Stimulated activated CD4-positive, alpha-beta T cell treated with anti-CD3 and anti-CD28 coated beads, Interleukin-4, amount 100 ng/mL, for 24 hours (primary cell): ENCODE measurements at places on chromosomes 1 and 21.
A peak's percentile ranks its signal among the peaks of the same experiment; 100 is the strongest.

GRCh38 chr21:15421441-15421881 lies 308.3 kb upstream of the USP25 start:
- no peak for DNase-seq

GRCh38 chr1:98870959-98871903 lies 133.4 kb downstream of the PLPPR5 start:
- DNase-seq, result peak; percentile 34

DNA sequence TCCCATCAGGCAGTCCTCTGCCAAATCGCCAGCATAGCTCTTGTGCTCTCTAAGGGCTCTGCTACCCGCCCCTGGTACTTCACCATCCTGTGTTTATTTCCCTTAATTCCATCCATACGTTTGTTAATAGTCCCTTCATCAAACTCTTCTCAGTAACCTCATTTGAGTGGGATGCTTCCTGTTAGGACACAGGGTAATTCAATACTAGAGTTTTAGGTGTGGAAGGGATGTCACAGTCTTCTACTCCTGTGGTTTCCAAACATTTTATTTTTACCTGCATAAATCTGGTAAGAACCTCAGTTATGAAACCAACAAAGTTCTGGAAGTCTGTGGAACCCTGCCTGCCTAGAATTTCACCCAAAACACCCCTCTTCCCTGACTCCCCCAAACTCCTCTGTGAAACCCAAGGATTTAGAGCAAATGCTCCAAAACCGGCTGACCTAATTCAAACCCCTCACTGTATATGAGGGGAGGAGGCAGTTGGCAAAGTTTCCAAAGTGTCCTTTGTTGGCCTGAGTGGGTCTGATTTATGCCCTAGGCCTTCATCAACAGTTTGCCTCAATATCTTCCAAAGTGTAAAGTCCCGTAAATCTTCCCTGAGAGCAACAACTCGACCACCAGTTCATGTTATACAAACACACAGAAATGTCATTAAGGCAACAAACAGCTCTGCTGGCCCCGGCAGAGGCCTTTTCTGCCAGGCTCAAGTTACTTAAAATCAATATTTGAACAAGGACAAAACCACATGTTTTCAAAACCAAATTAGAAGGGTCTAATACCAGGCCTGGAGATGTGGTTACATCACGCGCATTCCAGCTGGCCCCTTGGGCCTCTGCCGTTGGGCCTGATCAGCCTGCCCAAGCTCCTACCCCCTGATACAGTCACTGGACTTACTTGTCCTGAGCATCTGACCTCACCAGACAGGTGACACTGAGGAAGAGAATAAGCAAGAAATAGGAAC lies 82.4 kb upstream of the FGGY start:
- DNase-seq, result no peak

DNA sequence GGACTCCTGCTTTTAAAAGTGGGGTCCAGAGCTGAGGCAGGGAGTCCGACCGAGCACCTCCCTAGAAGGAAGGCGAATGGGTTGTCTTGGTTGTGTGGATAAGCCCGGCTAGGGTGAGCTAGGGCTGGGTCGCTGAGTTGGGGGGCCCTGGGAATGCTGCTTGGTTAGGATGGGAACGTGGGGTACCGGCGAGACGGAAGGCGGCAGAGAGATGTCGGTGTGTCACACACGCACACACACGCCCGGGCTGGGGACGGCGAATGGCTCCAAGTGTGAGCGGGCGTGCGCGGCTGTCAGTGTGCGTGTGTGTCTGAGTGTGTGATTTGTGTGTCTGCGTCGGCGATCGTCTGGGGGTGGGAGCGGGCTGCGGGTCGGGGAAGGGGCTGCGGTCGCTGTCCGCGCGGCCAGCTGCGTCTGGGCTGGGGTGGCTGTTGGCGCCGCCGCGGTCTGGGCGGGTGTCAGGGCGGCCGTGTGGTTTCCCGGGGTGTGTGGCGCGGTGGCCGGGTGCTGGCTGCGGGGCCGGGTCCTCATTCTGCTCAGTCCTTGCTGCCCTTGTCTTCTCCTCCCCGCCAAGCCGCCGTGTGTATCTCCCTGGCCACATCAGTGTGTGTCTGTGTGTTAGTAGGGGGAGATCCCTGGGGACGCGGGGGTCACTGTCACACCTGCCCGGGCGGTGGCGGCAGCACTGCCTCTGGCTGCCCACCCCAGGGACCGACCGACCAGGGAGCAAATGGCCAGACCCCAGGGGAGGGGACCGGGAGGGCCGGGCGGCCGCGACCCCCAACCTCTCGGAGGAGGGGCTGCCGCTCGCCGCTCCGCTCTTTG lies 1.1 kb downstream of the EFNA3 start:
- no peak for DNase-seq

- no peak for DNase-seq
These were observed 25.2 kb downstream of the ETS2 start for GRCh38 chr21:38830671-38831525.

GRCh38 chr21:41717573-41718330 lies 49.1 kb downstream of the RIPK4 start:
- no peak for DNase-seq

GRCh38 chr1:202276920-202277319 lies 64.8 kb downstream of the UBE2T start:
- no peak for DNase-seq

DNA sequence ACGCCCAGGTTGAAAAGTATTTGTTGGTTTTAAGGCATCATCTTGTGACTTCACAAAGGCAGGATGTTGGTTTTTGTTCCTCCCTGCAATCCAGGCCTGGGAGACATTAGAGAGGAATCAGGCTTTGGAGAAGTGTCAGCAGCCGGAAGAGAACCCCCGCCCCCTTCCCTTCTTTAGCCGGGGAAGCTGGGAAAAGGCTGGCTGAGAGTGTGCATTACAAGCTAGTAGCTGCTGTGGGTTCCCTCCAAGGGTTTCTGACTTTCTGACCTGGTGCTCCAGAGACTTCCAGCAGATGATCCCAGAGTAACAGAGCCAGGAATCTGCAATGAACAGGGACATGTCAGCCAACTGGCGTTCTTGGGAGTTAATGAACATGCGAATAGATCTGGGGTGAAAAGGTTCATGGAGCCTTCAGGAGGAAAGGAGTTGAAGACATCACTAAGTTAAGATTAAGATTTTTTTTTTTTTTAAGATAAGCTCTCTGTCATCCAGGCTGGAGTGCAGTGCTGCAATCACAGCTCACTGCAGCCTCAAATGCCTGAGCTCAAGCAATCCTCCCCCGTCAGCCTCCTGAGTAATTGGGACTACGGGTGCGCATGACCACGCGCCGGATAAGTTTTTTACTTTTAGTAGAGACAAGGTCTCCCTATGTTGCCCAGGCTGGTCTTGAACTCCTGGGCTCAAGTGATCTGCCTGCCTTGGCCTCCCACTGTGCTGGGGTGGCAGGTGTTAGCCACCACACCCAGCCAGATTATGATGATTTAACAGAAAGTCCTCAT lies 7.5 kb downstream of the DISP3 start:
- no peak for DNase-seq

GRCh38 chr1:29299446-29299845 lies 63.1 kb downstream of the PTPRU start:
- no peak for DNase-seq

GRCh38 chr1:31580891-31581603 lies 4.7 kb downstream of the TINAGL1 start:
- no peak for DNase-seq

- DNase-seq, result no peak
These were observed 7.0 kb downstream of the GPR3 start for GRCh38 chr1:27399251-27400025.

- DNase-seq, result no peak
These were observed 5.7 kb upstream of the C1orf162 start for GRCh38 chr1:111467865-111468716.

GRCh38 chr1:226871636-226872327 lies 1.4 kb downstream of the PSEN2 start:
- no peak for DNase-seq

DNA sequence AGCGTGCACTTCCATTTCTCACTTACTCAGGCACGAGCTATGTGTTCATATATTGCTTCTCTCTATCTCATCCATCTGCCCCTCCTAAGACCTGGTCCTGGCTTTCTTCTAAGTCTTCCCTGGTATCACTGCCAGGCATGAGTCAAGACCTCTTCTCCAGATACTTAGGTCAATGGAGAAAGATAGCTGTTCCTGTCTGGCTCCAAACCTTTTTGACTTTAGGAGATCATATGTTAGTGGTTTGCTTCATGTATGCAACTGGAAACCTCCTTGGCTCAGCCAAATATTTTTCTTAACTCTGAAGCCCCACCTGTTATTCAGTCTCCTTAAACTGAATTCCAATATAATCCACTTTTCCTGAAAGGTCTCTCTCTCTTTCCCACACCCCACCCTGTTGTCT lies 211.6 kb upstream of the PTBP2 start:
- DNase-seq, result no peak

GRCh38 chr1:116564426-116564825 lies 6.4 kb downstream of the CD58 start:
- no peak for DNase-seq

GRCh38 chr21:15928686-15929425 lies 199.1 kb downstream of the USP25 start:
- no peak for DNase-seq

GRCh38 chr21:42500736-42501135 lies 4.7 kb upstream of the RSPH1 start:
- DNase-seq, result no peak

DNA sequence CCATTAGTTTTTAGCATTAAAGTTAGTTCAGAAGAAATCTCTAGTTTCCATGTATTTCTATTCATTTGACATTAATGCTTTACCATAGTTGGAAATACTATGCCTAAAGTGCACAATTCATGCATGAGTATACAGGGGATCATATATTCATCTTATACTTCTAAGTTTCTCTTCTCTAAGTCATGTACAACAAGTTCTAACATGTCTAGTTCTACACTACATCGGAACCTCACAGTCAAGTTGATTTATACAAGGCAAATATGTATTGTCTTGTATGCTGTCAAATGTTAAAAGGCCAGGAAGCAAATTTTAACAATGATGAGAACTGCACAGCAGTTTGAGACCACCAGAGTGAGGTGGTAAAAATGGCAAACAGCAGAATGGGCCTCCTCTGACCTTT lies 22.9 kb upstream of the MOB3C start:
- no peak for DNase-seq
